Right ventricle myocardium inferior (tissue), 1 donor: ENCODE measurements at places on chromosomes 4 and X.

GRCh38 chr4:189050643-189051042 is 890.0 kb upstream of the FRG1 start:
- no peak for DNase-seq

GRCh38 chr4:12943069-12943468 is 541.1 kb downstream of the RAB28 start:
- DNase-seq, result no peak

DNA sequence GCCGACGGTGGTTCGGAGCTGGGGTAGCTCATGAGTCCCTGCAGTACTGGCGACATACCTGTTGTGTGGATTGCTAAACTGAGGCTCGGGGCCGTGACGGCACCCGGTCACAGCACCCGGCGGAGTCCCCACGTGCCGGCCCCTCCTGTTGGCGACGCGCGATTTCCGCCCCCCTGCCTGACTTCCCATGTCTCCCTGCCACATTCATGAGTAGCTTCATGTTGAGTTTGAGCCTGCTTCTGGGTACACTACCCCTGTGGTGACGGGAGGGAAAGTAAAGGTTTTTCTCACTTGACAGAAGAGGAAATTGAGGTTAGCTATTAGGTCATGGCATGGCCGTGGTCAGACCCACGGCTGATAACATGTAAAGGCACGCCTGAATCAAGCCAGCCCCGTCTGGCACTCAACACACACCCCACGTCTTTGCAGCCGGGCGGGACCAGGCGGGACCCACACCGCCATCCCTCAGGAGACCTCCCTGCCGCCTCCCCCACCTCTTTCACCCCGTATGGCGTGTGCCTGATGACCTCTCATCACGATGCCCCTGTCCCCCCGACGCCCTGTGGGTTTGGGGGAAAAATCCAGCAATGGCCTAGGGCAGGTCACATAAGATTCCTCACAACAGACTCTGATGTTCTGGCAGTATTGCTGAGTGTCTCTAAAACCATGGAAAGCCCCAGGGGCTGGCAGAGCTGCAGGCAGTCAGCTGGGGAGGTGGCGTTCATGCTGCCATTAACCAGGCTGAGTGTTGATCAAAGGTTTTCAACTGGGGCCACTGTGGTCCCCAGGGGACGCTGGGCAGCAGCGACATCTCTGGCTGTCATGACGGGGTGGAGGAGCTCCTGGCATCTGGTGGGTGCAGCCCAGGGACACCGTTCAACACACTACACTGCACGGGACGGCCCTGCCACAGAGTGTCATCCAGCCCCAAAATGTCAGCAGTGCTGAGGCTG is 29.2 kb downstream of the P2RY8 start:
- DNase-seq, result no peak

DNA sequence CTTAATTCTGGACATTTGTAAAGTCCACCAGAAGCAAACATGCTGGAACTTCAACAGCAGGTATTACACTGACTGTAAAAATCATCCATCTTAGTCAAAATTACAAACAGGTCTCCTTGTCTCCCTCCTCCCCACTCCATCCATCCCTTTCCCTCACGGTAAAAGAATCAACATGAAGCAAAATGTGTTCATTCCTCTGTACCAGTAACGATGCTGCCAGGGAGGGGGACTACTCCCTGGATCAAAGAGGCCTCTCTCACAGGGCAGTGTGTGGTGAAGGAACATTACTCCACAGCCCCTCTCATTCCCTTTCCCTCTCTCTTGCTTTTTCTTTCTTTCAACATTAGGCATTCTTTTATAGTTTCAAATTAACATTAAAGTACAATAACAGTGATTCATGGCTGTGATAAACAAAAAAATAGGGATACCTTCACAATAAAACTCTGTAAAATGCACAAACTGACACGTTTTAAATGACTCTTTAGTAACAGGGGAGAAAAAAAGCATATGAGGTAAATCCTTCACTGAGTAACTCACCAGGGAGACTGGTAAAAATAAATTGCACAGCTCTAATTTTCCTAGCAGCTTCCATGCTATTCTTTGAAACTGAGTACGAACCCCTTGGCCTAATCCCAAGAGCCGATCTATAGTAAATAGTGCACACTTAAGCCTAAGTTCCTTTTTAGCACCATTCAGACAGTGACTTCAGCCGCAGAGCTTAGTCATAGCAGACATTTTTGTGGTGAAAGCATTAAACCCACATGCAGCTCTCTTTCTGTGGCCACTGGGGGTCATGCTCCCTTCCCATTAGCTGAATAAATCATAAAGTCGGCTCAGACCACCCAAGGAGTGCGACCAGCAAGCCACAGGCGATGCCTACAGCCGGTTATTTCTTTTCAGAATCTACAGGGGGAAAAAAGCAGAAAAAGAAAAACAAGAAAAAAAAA is 215.6 kb upstream of the GYPA start:
- DNase-seq, result no peak

DNA sequence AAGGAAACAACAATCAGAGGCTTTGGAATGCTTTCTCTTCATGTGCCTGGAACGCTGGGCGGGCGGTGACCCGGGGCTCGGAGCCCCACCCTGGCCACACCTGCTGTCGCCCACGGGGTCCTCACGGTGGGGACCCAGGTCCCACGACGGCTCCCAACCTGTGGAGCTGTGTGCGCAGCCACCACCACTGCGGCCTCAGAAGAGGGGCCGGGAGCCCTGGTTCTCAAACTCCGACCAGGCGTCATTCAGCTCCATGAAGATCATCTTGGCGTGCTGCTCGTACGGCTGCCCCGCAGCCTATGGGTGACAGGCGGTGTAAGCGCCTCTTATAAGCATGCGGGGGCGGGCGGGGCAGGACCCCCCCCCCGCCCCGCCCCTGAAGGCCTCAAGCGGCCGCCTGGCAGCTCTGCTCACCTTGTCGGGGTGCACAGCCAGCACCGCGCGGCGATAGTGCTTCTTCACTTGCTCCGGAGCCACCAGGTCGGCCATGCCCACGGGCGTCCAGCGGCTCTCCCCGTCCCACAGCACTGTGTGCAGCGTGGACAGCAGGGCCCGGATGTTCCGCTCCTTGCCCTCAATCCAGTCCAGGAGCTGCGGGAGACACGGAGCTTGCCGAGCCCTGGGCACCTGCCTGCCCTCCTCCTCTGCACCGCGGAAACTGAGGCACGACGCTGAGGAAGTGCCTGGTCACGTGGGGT is 23.7 kb upstream of the CPLX1 start:
- peak; percentile 58 for DNase-seq

GRCh38 chr4:110062166-110062565 is 136.2 kb downstream of the ELOVL6 start:
- DNase-seq, result no peak

DNA sequence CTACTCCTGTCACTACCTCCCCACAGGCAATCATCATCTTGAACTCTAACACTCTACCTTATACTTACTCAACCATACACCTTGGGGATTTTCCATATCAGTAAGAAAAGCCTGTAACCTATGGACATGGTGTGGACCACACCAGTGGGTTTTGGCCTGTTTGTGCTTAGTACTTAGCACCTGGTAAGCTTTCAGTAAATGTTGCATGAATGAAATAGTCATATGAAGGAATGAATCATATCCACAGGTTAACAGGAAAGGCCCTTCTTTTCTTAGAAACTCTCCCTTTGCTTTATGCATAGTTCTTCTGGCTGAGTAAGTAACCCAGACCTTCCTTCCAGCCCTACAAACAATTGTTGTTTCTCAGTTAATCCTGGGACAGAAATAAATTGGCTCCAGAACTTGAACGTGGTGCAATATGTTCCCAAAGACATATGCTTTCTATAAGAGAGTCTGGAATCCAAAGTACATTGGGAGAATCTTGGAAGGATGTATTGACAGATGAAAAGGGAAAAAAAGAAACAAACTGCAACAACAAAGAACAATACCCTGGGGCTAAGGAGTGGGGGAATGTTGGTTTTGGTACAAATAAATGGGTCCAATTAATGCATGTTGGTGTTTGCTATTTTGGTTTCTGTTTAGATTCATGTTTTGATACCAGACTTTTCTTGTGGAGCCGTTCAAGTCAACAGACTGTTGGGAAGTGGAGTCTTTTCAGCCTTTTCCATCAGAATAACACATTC is 27.8 kb downstream of the RASL11B start:
- no peak for DNase-seq

GRCh38 chr4:104493081-104493831 is 1.4 kb downstream of the CXXC4 start:
- no peak for DNase-seq

DNA sequence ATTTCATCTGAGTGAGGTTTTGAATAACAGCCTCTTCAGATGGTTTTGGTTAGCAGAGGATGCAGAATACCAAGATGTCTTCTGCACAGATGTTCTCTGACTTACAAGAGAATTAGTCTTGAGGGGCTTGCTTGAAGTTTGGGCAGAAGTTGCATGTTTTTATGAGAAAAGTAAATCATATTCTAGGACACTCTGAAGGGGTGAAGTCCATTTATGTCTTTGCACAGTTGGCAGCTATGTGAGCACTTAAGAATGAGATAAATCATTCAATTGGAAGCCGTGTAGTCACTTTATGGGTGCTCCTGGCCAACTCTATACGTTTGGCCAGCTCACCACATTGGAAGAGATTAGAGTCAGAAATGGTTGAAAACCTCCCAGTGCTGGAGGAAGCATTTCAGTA is 252.7 kb upstream of the KCNIP4 start:
- DNase-seq, result no peak

DNA sequence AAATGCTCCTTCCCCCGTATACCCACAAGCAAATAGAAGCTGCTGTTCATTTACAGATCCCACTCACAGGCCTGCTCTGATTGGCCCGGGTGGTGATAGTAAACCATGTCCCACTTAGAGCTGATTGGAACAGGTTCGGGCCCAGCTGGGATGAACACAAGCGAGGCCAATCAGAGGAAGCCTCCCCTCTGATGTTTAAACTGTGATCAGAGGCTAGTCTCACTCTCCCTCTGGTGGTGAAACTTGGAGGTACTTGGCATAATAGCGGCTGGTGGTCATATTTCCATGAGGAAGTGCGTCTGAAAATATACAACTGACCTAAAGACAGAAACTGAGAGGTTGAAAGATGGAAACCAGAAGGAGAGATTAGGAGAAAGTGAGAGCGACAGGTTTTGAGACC is 51.5 kb upstream of the TRPC3 start:
- DNase-seq, result no peak

DNA sequence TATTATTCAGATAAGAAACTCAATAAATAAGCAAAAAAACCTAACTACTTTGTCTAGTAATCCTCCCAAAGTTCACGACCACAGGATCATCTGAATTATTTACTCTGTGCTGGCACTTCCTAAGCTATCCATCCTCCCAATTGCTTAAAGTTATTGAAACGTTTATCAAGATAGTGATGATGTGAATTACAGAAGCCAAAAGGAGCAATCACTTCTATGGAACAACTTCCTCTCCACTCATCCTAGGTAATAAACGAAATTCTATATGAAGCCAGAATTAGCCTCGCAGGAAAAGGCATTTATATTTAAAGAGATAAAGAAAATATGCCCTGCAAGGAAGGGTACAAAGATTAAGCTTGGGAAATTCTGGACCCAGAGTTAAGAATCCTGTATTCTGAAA is 475.4 kb downstream of the NLGN4X start:
- no peak for DNase-seq

- DNase-seq, result no peak
These were observed 99.6 kb upstream of the SORBS2 start for GRCh38 chr4:185911556-185912064.

DNA sequence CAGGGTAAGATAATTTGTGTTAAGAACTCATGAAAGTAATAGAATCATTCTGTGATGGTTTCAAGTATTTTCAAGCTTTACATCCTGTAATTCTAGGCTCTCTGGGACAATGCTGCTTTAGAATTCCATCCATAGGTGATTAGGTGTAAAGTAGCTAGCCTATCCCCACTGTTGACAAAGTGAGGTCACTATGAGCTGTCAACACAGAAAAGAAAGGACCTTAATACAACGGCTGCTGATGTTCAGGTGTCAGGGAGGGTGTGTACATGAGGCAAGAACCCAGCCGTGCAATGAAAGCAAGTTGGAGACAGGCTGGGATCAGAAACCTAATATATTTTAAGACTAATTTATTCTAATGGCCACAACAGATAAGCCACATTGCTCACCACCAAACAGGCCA is 36.8 kb upstream of the SH3RF1 start:
- no peak for DNase-seq

GRCh38 chrX:101550751-101551379 is 518 bp downstream of the ARMCX1 start:
- DNase-seq, result peak; percentile 70

- no peak for DNase-seq
These were observed 235.4 kb upstream of the FGF13 start for GRCh38 chrX:138946926-138947325.

DNA sequence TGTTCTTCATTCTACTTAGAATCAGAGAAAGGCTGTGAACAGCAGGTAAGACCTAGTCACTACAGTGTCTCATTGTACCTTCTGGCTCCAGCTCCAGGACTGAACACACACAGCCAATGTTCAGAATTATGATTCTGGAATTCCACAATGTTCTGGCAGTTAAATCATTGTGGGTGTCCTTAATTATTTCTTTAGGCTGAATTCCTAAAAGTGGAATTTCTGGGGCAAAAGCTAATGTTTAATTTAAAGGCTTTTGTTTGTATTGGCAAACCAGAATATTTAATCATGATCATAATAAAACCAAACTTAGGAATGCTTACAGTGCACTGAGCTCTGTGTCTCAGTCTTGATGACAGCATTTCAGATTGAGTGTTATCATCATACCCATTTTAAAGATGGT is 67.0 kb upstream of the FAT1 start:
- no peak for DNase-seq

GRCh38 chr4:7904952-7905915 is 34.4 kb downstream of the AFAP1 start:
- no peak for DNase-seq

DNA sequence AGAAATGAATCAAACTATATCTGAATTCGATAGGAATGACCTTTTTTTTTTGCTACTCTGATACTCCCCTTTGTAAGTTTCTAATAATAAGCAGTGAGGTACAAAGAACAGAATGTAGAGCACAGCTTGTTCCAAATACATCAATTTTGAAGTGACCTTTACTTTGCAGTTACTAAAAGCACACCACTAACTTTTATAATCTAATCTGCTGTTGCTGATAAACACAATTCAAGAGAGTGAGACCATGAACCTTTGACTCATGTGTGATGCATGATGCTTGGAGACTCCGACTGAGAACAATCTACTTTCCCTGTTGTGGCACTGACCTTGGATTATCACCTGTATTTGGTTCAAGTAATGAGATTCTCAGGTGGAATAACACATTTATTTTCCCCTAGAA is 91.6 kb upstream of the GNPDA2 start:
- no peak for DNase-seq
